ENCODE measurements at places on chromosomes 12 and 14. TPM values are rescaled to one million over a fixed set of nuclear protein-coding genes. Genes with fewer than 3 reads are reported as not detected.

SPIC gene
- not detected for polyA plus RNA-seq

SERPINA3 gene
- not detected for polyA plus RNA-seq

LIMA1 gene
- 1.3 TPM for polyA plus RNA-seq

BCL2L14 gene
- polyA plus RNA-seq: not detected

AKAP5 gene
- polyA plus RNA-seq: 0.21 TPM

TMEM121 gene
- 3.7 TPM for polyA plus RNA-seq

NRL gene
- polyA plus RNA-seq: 7.0 TPM

UNC79 gene
- 0.03 TPM for polyA plus RNA-seq

C14orf132 gene
- polyA plus RNA-seq: 0.85 TPM

LMBR1L gene
- 136 TPM for polyA plus RNA-seq

CCDC38 gene
- polyA plus RNA-seq: not detected

DAAM1 gene
- 5.4 TPM for polyA plus RNA-seq

LRP1-AS gene
- polyA plus RNA-seq: not detected

RBP5 gene
- not detected for polyA plus RNA-seq

ACOT6 gene
- polyA plus RNA-seq: not detected

LHX5 gene
- not detected for polyA plus RNA-seq

NUAK1 gene
- polyA plus RNA-seq: not detected

OVCH1 gene
- not detected for polyA plus RNA-seq

FAIM2 gene
- polyA plus RNA-seq: not detected
